ENCODE measurements at places on chromosomes 6 and 20. TPM values are rescaled to one million over a fixed set of nuclear protein-coding genes. Genes with fewer than 3 reads are reported as not detected.

- no peak for DNase-seq
Observed at GRCh38 chr6:124536842-124537191, 425.4 kb upstream of the RNF217 start.

The HCRTR2 gene
- total RNA-seq, result not detected

The PLG gene
- 0.29 TPM for total RNA-seq

The FAM217A gene
- not detected for total RNA-seq

The ELOVL2 gene
- 0.09 TPM for total RNA-seq

- DNase-seq, result no peak
Observed at GRCh38 chr6:6688283-6688682, 99.8 kb downstream of the LY86 start.

GRCh38 chr6:82589509-82590206, 226.0 kb downstream of the TPBG start:
- no peak for DNase-seq

- DNase-seq, result no peak
Observed at GRCh38 chr6:3230900-3231246, 3.4 kb upstream of the TUBB2B start.
